SK-N-SH (cell line): ENCODE measurements at places on chromosomes 7 and 10. TPM values are rescaled to one million over a fixed set of nuclear protein-coding genes. Genes with fewer than 3 reads are reported as not detected.

The ZNF107 gene
- 1.9 and 2.0 TPM in 2 replicates for polyA plus RNA-seq

The CC2D2B gene
- not detected in 2 replicates for polyA plus RNA-seq

The TMEM139 gene
- polyA plus RNA-seq = 0.05 and 0.19 TPM in 2 replicates

DNA sequence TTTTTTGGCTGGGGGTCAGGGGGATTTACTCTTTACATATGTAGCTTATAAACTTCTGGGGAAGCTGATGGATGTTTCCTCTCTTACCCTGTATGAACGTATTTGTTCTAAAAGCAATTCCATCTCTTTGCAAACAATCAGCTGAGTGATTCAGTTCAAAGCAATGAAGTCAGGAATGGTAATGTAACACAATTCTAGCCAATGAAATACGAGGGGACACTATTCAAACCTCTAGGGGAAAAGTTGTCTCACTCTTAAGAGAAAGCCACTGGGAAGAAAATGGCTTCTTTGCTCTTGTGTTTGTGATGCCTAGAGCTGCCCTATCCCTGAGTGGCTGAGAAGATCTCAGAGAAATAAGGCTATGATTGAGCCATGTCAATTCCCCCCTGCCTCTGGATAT is 134.8 kb upstream of the SEMA3C start:
- DNase-seq = no peak
- H3K4me3 ChIP-seq = no peak overlapping the region
- H3K27me3 ChIP-seq = no peaks in the 10 kb centered on the region

- H3K4me3 ChIP-seq = no peak overlapping the region
- DNase-seq = no peak
- H3K4me1 ChIP-seq = no peaks in the 10 kb centered on the region
Measured at GRCh38 chr10:109237050-109237449, 686.3 kb downstream of the XPNPEP1 start.
